ENCODE measurements at places on chromosomes 1 and 21. TPM values are rescaled to one million over a fixed set of nuclear protein-coding genes. Genes with fewer than 3 reads are reported as not detected.

Gene CHRM3
- total RNA-seq: 0.20 TPM

Gene PPIAL4G
- not detected for total RNA-seq

Gene IQCC
- total RNA-seq: 0.79 TPM

Gene SMAP2
- 3.1 TPM for total RNA-seq

Gene CELA3A
- not detected for total RNA-seq

Gene MAGOH
- 42.3 TPM for total RNA-seq

Gene FAM151A
- not detected for total RNA-seq

Gene DISC1
- total RNA-seq: 4.1 TPM

Gene SPRR2G
- not detected for total RNA-seq

Gene ALPL
- total RNA-seq: not detected

Gene INKA2
- total RNA-seq: 12.5 TPM

Gene F13B
- total RNA-seq: under 0.01 TPM

Gene GJB3
- not detected for total RNA-seq

Gene CD244
- not detected for total RNA-seq

Gene GLIS1
- not detected for total RNA-seq

Gene RIIAD1
- total RNA-seq: not detected

Gene CLCA1
- not detected for total RNA-seq

Gene PCP4L1
- not detected for total RNA-seq

Gene SYT2
- total RNA-seq: not detected

Gene FASLG
- total RNA-seq: not detected
